Mesendoderm (in vitro differentiated cells): ENCODE measurements at places on chromosomes 7 and 10.

DNA sequence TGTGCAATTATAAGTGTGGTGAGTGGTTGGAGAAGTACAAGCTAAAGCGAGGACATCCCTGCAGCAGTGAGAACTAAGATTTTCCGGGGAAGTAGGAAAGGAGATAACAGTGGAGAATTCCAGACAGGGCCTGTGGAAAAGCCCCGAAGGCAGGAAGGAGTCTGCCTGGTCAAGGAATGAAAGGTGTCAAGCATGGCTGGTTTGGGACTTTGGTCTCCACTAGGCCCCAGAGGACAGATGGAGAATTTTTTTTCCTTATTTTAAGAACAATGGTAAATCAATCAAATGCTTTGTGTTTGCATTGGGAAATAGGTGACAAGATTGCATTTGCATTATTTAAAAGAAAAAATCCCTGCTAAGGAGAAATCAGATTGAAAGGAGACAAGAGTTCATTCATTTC is 3.2 kb upstream of the CEP55 start:
- DNase-seq, result peak; percentile 91

GRCh38 chr7:116547347-116547746 is 22.5 kb downstream of the CAV1 start:
- no peak for DNase-seq

- DNase-seq, result no peak
Measured at GRCh38 chr7:86407291-86407690, 236.4 kb upstream of the GRM3 start.

GRCh38 chr7:7948232-7948631 is 20.4 kb upstream of the GLCCI1 start:
- no peak for DNase-seq

DNA sequence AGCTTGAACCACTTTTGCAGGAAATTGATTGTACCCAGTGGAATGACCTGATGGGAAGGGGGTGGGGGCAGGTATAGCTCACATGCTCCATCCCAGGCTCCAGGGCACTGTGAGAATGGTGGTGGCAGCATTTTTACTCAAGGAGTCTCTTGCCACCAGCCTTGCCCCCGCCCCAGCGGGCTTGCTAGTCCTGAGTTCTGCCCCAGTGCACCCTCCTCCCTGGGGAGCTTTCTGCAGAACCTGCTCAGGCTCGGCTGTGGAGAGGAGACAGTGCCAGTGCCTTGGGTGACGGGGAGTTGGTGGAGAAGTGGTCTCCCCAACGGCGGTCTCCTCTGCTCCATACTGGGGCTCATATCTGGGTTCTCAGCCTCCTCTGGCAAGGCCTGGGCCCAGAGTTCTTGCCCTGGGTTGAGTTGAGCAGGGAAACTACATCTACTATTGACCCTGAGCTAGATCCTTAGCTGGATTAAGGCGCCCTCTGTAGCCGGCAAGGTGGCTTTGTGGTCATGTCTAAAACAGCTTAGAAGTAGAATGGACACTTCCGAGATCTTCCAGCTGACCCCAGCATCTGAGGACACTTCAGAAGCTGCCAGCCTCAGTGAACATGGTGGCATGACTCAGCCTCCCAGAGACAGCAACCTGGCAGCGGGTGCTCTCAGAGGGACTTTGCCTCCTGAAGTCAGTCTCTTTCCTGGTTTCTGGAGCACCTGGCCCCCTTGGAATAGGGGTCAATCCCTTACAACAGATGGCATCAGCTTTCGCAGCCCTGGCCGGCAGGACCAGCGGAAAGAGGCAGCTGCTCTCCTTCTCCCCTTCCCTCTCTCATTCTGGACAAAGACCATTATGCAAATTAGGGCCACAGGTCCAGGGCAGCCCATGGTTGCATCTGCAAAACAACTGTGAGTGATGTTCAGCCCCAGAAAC is 363.4 kb upstream of the MKI67 start:
- no peak for DNase-seq

GRCh38 chr7:41005374-41005901 is 697.5 kb downstream of the INHBA start:
- DNase-seq, result no peak

DNA sequence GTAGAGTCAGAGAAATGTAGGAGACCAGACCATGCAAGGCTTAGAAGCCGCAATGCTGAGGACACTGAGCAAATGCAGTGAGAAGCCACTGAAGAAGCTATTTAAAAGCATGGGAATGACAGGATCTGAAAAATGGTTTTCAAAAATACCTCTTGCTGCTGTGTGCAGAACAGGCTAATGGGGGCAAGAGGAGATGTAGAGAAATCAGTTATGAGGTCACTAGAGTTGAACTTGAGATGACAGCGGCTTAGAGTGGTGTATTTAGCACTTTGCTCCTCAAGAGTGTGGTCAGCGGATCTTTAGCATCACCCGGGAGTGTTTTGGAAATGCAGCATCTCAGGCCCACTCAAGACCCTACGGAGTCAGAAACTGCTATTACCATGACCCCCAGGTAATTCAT is 48.8 kb downstream of the KIAA1549 start:
- no peak for DNase-seq

GRCh38 chr7:110790992-110791391 is 299.9 kb upstream of the LRRN3 start:
- no peak for DNase-seq

DNA sequence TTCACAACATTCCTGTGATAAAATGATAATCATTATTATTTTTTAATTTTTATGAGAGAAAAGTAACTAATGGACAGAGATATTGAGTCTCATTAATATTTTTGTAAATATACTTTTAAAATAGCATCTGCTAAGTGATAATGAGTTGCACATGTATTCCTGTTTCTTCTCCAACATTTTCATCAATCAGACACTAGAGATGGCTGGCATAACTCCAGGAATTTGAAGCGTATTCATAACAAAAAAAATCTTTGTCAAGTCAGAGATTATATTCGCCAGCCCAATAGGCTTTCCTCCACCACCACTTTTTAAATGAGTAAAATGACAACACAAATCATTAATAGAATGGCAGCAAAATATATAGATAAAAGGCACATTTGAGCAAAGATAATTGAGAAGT is 524.0 kb upstream of the KCND2 start:
- DNase-seq, result no peak

GRCh38 chr10:123565691-123566660 is 100.2 kb upstream of the GPR26 start:
- no peak for DNase-seq

DNA sequence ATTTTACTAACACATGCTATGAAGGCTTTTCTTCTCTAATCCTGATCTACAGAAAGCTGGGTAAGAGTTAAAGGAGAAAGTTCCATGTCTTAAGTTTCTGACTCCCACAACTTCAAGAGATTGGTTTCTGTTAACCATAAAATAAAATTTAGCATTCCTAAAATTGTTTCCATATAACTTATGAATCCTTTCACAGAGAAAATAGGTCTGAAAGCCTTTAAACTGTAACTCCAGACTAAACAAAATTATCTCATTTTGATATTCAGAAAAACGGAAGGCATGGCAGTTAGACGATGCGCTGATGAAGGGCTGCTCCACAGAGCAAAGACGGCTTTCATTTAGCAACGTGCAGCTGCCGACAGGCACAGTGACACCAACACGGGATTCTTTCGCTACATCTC is 133.3 kb downstream of the SLC25A13 start:
- DNase-seq, result no peak

GRCh38 chr7:143931739-143932138 is 3.3 kb upstream of the OR2F2 start:
- DNase-seq, result no peak

DNA sequence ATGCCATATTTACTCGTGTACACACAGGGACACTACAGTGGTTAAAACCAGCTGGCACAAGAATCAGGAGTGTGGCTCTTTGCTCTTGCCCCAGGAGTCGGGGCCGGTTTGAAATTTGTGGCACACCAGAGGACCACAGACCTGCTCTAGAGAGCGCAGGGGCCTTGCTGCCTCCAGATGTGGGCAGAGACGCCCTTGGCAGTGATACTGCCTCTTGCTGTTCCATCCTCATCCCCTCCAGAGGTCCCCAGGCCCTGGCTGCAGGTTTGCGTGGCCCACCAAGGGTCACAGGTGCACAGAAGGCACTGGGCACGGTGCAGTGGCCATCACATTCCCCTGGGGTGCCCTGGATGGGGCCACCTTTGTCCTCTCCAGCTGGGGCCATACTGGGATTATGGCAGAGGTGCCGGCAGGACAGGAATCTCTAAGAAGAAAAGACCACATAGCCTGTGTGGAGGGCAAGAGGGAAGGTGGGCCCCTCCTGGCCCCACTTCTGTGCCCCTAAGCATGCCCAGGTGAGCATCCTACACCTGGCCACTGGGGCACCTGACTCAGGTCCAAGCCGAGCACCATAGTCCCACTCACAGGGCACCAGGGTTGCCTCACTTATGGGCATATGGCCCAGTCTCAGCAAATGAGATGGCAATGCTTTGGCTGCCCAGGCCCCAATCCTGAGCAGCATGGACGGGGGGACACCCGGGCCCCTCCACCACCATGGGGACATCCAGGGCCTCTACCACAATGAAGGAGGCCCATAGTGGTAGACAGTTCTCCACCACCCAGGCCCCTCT is 45.6 kb downstream of the FOXL3 start:
- DNase-seq, result no peak

GRCh38 chr10:101559596-101560297 is 28.3 kb downstream of the POLL start:
- no peak for DNase-seq

DNA sequence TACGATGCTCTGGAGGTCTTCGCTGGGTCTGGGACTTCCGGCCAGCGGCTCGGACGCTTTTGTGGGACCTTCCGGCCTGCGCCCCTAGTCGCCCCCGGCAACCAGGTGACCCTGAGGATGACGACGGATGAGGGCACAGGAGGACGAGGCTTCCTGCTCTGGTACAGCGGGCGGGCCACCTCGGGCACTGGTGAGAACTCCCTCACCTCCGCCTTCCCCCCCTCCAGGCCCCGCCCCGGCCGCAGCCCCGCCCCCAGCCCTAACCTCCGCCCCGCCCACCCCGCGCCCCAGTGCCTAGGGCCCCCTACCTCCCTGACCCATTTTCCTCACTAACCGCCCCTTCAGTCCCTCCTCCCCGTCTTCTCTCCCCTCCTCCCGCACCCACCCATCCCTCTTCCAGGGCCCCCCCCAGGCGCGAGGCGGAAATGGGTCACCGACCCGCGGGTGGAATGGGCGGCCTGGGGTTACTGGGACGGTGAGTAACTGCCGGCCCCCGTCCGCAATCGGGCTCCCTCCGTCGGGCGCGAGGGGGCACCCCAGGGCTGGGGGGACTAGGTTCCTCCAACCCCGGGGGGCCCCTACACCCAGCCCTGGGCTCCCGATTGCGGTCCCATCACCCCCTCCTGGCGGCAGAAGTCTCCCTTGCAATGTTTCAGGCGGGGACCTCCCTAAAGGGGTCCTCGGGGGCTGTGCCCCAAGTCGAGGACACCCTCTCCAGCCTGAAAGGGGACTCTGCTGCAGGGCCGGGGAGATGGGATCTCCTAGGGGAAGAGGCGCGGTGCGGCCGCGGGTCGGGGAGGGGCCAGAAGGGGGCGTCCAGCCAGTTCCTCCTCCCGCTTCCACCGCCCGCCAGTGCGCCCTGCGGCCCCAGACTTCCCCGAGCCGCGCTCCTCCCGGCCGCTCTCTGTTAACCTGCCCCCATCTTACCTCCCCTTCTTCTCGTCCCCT is 2.1 kb downstream of the PCOLCE start:
- DNase-seq, result peak; percentile 84

DNA sequence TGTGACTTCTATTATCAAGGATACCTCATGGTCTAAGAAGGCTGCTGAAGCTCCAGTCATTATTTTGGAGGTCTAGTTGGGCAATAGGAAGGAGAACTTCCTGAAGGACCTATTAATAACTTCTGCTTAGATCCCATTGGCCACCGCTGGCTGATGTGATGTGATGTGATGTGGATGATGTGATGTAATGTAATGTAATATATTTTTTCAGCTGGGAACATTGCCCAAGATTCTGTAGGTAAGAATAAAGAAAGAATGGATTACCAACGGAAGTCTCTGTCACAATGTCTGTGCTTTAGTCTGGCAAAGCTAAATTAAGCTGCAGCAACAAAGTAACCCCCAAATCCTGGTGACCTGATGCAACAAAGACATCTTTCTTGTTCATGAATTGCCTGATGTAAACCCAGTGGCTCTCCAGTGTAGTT is 233.7 kb downstream of the PTEN start:
- DNase-seq, result no peak

DNA sequence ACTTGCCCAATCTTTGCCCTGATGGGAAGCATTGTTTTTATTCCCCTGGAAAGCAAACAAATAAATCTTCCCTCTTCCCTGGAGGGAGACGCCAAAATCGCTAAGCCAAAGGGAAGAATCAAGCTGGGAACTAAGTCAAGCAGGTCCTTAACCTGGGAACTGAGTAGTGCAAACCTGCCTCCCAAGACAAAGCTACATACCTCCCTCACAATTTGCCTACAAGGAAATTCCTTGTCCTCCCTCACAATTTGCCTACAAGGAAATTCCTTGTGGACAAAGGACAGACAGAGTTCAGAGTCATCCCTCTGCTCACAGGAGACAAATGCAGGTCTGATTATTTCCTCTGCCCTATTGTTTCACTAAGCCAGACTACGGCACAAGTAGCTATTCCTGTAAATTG is 50.5 kb downstream of the SPOCK2 start:
- DNase-seq, result peak; percentile 93

GRCh38 chr10:69567920-69568319 is 5.3 kb downstream of the NEUROG3 start:
- DNase-seq, result peak; percentile 71
